ENCODE measurements at places on chromosomes 12 and 14.

DNA sequence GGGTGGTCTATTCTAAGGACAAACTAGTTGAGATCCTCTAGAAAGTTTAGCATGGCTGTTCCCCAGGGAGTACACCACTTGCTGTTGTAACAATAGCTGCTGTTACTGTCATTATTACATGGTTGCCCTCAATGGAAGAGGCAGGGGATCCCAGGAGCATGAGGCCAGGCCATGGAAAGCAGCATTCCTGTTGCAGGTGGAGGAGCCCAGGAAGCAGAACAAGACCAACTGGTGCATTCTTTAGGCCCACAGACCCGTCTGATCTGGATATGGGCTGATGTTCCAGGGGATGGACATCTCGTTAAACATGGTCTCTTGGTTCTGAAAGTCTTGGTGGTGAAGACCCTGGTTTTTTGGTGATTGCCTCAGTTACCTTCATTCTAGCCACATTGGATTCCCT is 109.2 kb upstream of the WSCD2 start:
- no peak for DNase-seq

DNA sequence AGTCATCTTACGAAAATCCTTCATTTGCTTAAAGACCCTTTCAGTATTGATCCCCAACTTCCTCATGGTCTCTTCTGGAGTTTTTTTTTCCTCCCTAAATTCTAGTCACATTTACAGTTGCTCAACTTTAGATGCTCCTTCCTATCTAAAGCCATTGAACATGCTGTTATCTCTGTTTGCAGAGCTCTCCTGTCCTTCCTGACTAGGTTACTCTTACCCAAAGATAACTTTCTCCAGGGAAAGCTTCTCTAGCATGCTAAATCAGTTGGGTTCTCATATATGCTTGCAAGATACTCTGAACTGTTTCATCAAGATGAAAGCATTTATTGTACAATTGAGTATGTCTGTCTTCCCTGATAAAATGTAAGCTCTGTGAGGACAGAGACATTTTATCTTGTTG is 1.8 kb upstream of the RAB21 start:
- DNase-seq, result no peak

DNA sequence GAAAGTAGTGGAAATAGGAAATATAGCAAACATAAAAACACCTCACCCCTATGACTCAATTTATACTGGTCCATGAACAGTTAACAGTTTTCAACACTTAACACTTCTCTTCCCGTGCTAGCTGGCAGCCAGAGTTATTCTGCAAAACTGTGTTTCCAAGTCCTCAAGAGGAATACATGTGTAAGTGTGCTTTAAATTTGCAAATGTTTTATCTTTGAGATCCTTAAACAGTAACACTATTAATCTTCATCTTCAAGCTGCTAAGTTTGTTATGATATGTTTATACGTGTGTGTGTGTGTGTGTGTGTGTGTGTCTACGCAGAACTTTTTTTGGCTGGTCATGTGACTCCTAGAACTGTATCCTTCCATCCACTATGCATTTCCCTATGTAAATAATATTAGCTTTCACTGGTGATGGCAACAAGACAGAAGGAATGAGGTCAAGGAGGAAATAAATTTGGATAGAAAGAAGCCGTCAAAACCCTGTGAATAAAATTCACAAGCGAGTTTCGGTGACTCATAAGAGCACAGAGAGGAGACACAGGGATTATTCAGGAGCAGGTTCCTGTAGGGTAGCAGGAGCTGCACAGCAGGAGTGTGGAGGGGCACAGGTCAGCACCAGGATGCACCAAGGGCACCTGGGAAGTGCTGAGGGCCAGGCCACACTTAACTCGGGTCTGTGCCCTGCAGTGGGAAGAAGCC is 105.9 kb upstream of the ETV6 start:
- no peak for DNase-seq

DNA sequence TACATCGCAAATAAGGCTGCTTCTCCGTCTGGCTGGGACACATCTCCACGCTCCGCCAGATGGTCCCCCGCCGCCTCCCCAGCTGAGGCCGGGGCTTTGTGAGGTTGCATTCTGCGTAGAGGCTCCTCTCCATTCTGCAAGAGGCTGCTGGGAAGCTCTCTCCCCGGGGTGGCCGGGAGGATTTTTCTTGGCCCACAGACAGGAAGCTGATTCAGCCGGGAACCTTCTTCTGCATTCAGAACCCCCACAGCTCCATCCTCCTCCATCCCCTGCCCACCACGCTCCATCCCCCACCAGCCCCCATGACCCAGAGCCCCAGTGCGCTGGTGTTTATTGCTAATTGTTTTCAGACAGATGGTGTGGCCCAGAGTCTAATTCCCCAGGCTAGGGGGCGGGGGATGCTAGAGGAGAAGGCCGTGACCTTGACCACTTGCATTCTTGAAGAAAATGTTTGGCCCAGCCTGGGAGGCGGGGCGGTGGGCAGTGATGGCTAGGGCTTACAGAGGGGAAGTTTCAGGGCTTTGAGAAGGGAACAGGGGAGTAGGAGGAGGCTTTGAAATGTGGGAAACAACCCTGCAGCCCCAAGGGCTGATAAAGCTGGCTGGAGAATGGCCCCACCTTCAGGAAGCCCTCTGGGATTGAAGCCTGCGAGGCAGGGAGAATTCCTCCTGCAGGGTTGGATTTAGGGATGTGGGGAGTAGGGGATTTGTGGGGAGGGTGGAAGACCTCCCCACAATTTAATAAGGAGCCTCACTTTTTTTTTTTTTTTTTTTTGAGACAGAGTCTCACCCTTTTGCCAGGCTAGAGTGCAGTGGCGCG is 88.5 kb upstream of the NCOR2 start:
- no peak for DNase-seq

DNA sequence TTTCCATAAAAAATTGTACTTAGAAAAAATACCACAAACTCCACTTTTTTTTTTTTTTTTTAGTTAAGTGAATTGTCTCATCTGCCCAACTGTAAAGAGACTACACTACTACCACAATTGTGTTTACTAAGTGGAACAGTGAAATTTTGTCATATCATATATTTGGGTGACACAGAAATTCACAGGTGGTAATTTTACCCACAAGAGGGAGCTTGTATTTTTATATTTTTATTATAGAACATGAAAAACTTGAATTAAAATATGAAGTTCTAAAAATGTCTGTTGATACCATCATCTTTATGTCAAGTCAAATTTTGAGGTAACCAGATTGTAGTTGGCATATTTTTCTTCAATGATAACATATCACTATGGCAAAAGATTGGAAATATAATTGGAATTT is 329.4 kb upstream of the SOX5 start:
- DNase-seq, result no peak

DNA sequence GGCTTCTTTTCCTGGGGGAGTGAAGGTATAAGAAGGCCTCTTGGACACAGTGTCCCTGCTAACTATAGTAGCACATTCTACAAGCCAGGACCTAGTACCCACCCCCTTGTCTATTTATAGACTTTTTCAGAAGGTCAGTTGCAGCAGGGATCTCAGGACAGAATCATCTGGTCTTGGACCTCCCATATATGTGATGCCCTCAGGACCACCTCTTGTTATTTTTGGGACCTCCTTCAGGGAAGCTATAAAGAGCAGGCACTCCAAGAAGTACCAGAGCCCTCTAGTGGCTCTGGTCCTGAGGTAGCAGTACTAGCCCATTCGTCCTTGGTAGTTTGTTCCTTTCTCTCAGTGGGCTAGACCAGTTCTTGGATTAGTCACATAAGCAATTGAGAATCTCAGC is 4.3 kb downstream of the COQ10A start:
- no peak for DNase-seq

DNA sequence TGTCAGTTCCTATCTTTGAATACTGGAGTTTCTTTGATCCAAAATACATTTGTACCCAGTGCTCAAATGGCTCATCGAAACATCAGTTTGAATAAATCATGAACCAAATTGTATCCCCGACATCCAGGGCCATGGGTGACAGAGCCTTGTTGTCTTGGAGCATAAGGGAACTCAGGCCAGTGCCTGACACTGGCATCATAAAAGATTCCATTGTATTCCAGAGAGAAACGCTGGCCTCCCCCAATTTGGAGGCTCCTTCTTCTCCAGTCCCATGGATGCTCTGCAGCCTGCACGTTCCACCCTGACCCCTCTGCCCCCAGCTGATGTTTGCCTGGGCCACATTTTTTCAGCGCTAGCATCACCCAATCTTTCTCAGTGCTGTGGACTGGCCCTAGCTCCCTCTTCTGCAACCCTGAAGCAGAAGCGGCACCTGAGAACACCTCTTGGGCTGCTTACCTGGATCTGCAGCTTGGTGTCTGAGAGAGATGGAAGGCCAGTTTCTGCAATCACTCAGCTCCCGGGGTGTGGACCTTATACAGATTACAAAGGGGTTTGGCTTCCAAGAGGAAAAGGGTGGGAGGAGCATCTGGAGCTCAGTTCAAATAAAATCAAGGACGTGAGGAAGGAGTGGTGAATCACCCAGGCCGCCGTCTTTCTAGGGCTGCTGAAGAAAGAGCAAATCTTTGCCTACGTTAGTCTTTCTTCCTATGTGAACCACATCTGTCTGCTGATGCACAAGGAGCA is at the start of gene RNASE1:
Gene RNASE1, minus strand, starts transcription at position 504 of the 744 bp plus-strand sequence. CDS start 776 bp downstream, outside the sequence.
- no peak for DNase-seq

DNA sequence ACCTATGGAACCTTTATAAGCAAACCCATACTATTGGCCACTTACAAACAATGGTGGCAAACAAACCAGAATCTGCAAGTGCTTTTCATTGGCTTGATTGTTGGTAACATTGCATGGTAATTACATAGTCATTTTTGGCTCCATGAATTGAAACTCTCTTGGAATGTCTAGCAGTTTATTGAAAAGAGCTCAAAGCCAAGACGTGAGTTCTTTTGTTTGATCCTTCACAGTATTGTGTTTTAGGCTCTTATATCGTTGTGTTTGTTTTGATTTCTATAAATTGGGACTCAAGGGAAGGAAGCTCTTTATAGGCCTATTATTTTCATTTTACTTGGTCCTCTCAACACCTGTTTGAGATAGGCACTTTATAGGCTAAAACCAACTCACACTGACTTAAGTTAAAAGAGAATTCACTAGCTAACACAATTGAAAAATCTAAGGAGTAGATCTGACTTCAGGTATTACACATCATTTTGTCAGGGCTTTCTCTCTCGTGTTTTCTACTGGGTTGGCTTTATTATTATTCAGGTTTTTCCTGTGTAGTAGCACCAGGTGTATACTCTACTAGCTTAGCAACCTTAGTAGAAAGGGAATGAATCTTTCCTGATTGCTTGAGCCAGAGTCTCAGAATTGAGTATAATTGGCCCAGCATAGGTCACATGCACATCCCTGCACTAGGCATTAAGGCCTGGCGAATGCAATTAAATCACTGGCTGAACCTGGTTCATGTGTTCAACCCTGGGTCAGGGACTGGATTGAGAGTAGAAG is 341.4 kb downstream of the RAD51B start:
- no peak for DNase-seq

- no peak for DNase-seq
Measured at GRCh38 chr12:53645165-53645564, 19.0 kb upstream of the ATF7 start.

DNA sequence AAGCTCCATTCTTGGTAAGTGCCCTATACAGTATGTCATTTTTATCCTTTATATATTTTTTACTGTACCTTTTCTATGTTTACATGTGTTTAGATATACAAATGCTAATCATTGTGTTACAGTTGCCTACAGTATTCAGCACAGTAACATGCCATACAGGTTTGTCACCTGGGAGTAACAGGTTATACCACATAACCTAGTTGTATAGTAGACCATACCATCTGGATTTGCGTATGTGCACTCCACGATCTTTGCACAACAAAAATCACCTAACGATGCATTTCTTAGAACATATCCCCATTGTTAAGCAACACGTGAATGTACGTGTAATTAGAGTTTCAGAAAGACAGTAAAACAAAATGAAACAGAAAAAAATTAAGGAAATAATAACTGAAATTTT is 11.9 kb upstream of the ANO2 start:
- no peak for DNase-seq

DNA sequence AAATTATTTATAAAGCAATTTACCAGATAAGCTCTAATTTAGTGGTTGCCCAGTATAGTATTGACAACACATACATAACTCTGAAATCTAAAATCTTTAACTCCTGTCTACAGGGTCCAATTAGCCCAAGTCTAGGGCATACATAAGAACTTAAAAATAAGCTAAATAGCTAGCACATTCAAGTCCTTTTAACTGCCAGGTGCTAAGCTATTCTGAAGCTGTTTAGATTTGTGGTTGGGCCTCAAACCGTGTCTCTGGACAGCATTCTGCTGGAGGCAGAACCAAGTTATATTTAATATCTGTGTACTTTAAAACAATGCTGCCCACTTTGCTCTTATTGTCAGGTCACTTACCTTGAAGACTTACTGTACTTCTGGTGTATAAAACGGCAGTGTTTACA is 19.0 kb downstream of the RPS6KA5 start:
- no peak for DNase-seq

GRCh38 chr12:104507672-104508071 is 50.9 kb downstream of the CHST11 start:
- DNase-seq, result no peak

DNA sequence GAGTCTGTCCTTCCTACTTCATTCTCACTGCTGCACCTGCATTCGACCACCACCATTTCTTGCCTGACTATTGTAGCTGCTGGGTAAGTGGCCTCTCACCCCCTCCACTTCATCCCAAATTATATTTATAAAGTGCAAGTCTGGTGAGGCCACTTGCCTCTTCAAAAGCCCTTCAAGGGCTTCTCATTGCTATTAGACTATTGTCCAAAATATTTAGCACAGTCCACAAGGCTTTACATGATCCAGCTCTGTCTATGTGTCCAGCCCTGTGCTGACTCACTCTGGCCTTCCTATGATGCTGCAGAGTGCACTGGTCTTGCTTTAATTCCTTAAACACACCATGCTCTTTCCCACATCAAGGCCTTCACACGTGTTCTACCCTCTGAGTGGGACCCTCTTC is 46.0 kb downstream of the PAH start:
- no peak for DNase-seq

DNA sequence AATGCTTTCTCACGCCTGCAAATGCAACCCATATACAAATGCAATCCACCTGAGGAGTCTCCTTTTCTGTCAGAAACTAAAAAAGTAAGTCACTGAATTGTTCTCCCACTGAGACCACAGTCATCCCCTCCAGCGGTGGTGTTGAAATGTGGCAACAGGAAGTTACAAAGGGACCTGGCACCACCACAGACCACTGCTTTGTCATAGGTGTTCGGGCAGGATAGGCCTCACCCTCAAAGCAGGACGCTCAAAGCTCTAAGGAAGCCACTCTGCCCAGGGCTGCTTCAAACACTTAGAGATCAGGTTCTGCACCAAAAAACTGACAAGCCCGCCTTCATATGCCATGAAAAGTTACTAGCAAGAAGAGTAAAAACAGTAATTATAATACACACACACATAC is 11.3 kb downstream of the PHLDA1 start:
- peak; percentile 42 for DNase-seq

- DNase-seq, result no peak
Measured at GRCh38 chr14:89179891-89180404, 237.1 kb downstream of the FOXN3 start.

GRCh38 chr14:106556665-106557289 is 1030.4 kb downstream of the TMEM121 start:
- peak; percentile 65 for DNase-seq

GRCh38 chr12:71551529-71551928 is 111.9 kb downstream of the LGR5 start:
- DNase-seq, result no peak

GRCh38 chr14:88493392-88494185 is 61.2 kb downstream of the PTPN21 start:
- no peak for DNase-seq

GRCh38 chr14:99548255-99548654 is 55.8 kb downstream of the CCDC85C start:
- DNase-seq, result no peak

Measured in stimulated activated CD8-positive, alpha-beta memory T cell treated with anti-CD3 and anti-CD28 coated beads, Interleukin-7, amount 100 ng/mL, for 1 hour (primary cell).